ENCODE measurements at places on chromosomes 4 and X.

DNA sequence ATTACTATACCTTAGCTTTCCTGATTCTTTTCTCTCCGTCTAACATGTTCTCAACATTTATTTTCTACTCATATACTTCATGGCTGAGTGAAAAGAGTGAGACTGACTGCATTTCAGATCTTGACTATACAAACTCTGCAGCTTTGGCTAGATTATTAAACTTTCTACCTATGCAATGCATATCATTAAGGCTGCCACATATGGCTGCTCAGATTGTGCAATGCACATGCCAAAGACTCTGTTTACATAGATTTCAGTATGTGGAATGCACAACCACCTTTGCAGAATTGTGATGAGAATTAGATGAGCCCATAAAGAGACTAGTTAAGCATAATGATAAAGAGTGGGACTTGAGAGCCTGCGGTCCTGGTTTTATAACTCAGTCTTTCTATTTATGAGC is 196.5 kb downstream of the BMPR1B start:
- H3K4me1 ChIP-seq = no peaks in the 10 kb centered on the region
- H3K36me3 ChIP-seq = no peaks in the 10 kb centered on the region
- no peak for DNase-seq
- H3K4me3 ChIP-seq = no peak overlapping the region
- no peak overlapping the region for H3K27ac ChIP-seq

- H3K4me1 ChIP-seq = no peaks in the 10 kb centered on the region
- H3K4me3 ChIP-seq = no peak overlapping the region
- peaks cover 55% of the 10 kb centered on the region for H3K36me3 ChIP-seq
- H3K27ac ChIP-seq = no peak overlapping the region
Observed at GRCh38 chr4:177047851-177048174, 255.1 kb upstream of the VEGFC start.

DNA sequence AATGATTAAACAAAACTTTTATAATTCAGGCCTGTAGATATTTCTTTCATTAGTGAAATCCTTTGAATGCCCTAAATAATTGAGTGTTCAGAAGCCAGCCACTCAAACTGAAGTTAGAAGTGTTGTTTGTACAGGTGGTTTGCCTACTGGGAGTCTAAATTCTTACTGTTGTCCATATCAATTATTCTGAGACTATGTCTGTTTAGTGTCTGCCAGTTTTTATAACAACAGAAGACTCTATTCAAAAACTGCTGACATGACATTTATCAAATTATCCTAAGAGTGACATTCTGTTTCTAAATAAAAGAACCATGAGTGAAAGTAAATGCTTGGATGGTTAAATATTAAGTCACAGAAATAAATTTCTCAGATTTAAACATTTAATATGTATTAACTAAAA is 375.1 kb downstream of the FAT4 start:
- H3K36me3 ChIP-seq = no peaks in the 10 kb centered on the region
- DNase-seq = no peak
- H3K27ac ChIP-seq = no peak overlapping the region
- H3K27me3 ChIP-seq = no peaks in the 10 kb centered on the region
- no peaks in the 10 kb centered on the region for H3K4me1 ChIP-seq
- H3K4me3 ChIP-seq = no peak overlapping the region

GRCh38 chr4:98747393-98748091 is 89.1 kb upstream of the TSPAN5 start:
- no peaks in the 10 kb centered on the region for H3K27me3 ChIP-seq
- no peak for DNase-seq
- H3K27ac ChIP-seq = no peak overlapping the region
- H3K36me3 ChIP-seq = no peaks in the 10 kb centered on the region
- no peak overlapping the region for H3K4me3 ChIP-seq

DNA sequence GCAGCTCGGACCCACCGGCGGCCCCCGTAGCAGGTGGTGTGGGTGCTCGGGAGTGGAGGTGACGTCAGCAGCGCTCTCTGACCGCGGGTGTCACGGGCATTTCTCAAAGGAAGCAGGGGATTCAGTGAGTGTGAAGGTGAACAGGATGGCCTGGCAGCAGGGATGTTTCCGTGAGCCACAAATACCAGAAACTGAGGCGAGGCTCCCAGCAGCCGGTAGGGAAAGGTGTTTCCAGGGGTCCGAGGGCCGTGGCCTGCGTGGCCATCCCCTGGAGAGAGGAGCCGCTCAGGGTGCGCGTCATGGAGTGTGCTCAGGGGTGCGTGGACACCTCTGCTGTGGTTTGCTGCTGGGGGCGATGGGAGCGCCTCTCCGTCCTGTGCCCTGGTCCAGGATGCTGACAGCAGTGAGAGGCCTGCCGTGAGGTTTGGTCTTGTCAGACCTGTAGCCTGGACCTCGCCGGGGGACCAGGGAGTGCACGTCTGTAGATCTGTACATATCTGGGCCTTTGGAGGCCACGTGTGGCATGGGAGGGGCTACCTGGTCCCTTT is 10.2 kb upstream of the HGFAC start:
- H3K4me3 ChIP-seq = no peak overlapping the region
- no peaks in the 10 kb centered on the region for H3K4me1 ChIP-seq
- H3K27ac ChIP-seq = no peak overlapping the region
- no peaks in the 10 kb centered on the region for H3K36me3 ChIP-seq
- no peak for DNase-seq

- H3K36me3 ChIP-seq = no peaks in the 10 kb centered on the region
Observed at GRCh38 chrX:70432936-70433847, 10.1 kb downstream of the GDPD2 start.
